ENCODE measurements at places on chromosomes 4 and X. TPM values are rescaled to one million over a fixed set of nuclear protein-coding genes. Genes with fewer than 3 reads are reported as not detected.

GRCh38 chr4:184942444-184943425 lies 75.6 kb upstream of the HELT start:
- DNase-seq = no peak
- H3K4me3 ChIP-seq = no peak overlapping the region
- no peaks in the 10 kb centered on the region for H3K36me3 ChIP-seq
- H3K27ac ChIP-seq = no peak overlapping the region

DNA sequence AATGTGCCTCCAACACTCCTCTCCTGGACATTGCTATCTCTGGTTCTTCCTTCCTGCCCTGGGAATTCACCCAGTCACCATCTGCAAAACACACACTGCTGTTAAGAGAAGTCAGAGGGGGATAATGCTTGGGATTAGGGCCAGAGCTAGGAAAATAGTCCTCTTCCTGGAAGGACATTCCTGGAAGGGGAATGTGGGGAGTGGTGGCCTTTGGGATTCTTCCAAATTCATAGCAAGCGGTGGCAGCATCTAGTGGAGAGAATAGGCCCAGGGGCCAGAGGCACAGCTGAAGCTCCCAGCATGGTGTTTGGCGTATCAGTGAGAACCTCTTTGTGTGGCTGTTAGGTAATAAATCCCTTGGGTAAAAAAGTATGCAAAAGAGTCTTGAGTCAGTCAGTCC lies 34.3 kb downstream of the SHROOM4 start:
- H3K4me3 ChIP-seq = no peak overlapping the region
- H3K36me3 ChIP-seq = no peaks in the 10 kb centered on the region
- no peak for DNase-seq
- H3K27me3 ChIP-seq = no peaks in the 10 kb centered on the region
- no peaks in the 10 kb centered on the region for H3K4me1 ChIP-seq

DNA sequence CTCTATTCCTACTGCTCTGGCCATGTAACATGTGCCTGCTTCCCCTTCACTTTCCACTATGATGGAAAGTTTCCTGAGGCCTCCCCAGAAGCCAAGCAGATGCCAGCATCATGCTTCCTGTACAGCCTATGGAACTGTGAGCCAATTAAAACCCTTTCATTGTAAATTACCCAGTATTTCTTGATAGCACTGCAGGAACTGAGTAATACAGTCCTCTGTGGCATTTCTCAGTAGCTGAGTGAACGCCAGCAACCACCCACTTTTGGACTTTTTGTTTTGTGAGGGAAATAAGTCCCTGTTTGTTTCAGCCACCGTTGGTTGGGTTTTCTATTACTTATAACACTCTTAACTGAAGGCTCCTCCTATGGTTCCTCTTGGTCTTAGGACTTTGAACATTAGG lies 104.1 kb downstream of the C4orf51 start:
- no peaks in the 10 kb centered on the region for H3K27me3 ChIP-seq
- DNase-seq = no peak
- peaks cover 56% of the 10 kb centered on the region for H3K36me3 ChIP-seq
- peak overlapping the region; percentile 33 for H3K27ac ChIP-seq
- H3K4me1 ChIP-seq = peaks cover 12% of the 10 kb centered on the region
- H3K4me3 ChIP-seq = no peak overlapping the region

GRCh38 chrX:41084044-41084892 lies 977 bp upstream of the USP9X start:
- H3K27ac ChIP-seq = peak overlapping the region; percentile 97
- peak; percentile 94 for DNase-seq
- H3K27me3 ChIP-seq = no peaks in the 10 kb centered on the region
- H3K36me3 ChIP-seq = peaks cover 18% of the 10 kb centered on the region

GRCh38 chr4:40173470-40173875 lies 23.4 kb upstream of the RHOH start:
- no peak for DNase-seq
- no peaks in the 10 kb centered on the region for H3K27me3 ChIP-seq
- peaks cover 19% of the 10 kb centered on the region for H3K4me1 ChIP-seq
- H3K27ac ChIP-seq = no peak overlapping the region

- H3K27ac ChIP-seq = no peak overlapping the region
Observed at GRCh38 chr4:37665333-37666320, 20.5 kb downstream of the RELL1 start.

DNA sequence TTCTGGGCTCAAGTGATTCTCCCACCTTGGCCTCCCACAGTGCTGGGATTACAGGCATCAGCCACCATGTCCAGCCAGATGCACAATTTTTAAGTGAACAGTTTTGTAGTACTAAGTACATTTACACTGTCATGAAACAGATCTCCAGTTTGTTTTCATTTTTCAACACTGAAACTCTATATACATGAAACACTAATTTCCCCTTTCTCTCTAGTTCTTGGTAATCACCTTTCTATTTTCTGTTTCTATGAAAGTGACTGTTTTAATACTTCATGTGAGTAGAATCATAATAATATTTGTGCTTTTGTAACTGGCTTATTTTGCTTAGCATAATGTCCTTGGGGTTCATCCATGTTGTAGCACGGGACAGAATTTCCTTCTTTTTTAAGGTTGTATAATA lies 237.4 kb downstream of the CAMK2D start:
- no peak overlapping the region for H3K27ac ChIP-seq
- no peak overlapping the region for H3K4me3 ChIP-seq
- no peak for DNase-seq
- H3K27me3 ChIP-seq = no peaks in the 10 kb centered on the region

- H3K4me1 ChIP-seq = no peaks in the 10 kb centered on the region
- no peak overlapping the region for H3K27ac ChIP-seq
- DNase-seq = no peak
- H3K36me3 ChIP-seq = no peaks in the 10 kb centered on the region
- H3K4me3 ChIP-seq = no peak overlapping the region
Observed at GRCh38 chr4:82247171-82247570, 126.6 kb downstream of the HNRNPD start.

DNA sequence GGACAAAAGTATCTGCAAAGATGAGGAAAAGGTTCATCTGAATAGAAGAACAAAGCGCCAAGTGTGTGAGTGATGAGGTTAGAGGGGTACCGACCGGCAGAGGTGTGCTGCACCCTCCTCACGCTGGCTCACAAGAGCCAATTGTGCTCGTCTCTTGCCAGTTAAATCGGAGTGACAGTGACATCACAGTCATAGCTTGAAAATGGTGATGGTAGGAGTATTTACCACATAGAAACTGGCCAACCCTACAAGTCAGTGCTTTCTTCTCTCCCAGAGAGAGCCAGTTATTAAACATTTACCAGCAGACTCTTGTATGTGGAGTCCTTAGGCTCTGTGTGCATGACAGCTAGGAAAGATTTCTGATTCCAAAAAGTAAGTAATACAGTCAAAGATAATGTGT lies 32.4 kb downstream of the CLDN22 start:
- no peak overlapping the region for H3K4me3 ChIP-seq
- no peaks in the 10 kb centered on the region for H3K4me1 ChIP-seq
- H3K36me3 ChIP-seq = no peaks in the 10 kb centered on the region
- DNase-seq = no peak
- H3K27me3 ChIP-seq = no peaks in the 10 kb centered on the region
- no peak overlapping the region for H3K27ac ChIP-seq

GRCh38 chr4:140240237-140240636 lies 86.3 kb upstream of the MAML3 start:
- no peak for DNase-seq
- H3K36me3 ChIP-seq = no peaks in the 10 kb centered on the region
- peaks cover 11% of the 10 kb centered on the region for H3K27me3 ChIP-seq
- no peak overlapping the region for H3K4me3 ChIP-seq
- peaks cover 28% of the 10 kb centered on the region for H3K4me1 ChIP-seq

- peaks cover 74% of the 10 kb centered on the region for H3K36me3 ChIP-seq
- peaks cover 22% of the 10 kb centered on the region for H3K4me1 ChIP-seq
- H3K4me3 ChIP-seq = no peak overlapping the region
- DNase-seq = no peak
Observed at GRCh38 chr4:75494563-75494962, 19.6 kb downstream of the RCHY1 start.

ACOT9 gene
- 39.5 TPM for total RNA-seq

TRAPPC11 gene
- total RNA-seq = 36.1 TPM

PHKA1 gene
- total RNA-seq = 1.4 TPM

TCEAL8 gene
- 42.6 TPM for total RNA-seq
